ENCODE measurements at places on chromosomes 12 and 14.
A peak's percentile ranks its signal among the peaks of the same experiment; 100 is the strongest.

DNA sequence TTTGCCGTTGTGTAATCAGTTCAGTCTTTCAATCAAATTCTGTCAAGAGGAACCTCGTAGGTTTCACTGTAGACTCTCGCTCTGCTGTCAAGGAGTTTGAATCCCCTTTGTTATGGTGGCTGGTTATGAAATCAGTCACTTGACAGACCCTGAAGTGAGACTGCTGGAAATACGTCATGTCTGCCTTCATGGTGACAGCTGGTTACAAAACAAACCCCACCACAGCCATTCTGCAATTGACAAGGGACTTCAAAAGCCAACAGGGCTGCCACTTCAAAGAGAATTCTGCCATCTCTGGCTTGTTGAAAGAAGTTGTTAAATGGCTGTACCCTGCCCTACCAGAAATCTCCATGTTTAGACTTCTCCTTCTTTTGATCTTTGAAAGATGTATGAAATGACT, 286.9 kb downstream of the ERC1 start:
- DNase-seq: no peak

GRCh38 chr14:91466192-91466591, 43.9 kb downstream of the PPP4R3A start:
- no peak for DNase-seq

DNA sequence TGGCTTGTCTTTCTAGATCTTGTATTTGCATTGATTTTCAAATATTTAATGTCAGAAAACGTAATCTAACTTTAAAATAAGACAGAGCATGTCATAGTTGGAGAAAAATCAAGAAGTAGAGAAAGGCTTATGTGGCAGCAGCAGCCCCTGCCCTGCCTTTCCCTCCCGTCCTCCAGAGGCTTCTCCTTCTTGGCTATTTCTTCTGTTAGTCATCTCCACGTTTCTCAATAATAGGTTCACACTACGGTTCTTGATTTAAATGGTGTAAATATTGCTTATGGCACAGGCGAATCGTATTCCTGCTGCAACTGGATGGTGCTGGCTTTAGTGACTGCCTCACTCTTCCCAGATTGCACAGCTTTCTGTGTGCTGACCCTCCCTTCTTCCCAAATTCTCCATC, 42.8 kb downstream of the SLC8B1 start:
- DNase-seq: no peak

DNA sequence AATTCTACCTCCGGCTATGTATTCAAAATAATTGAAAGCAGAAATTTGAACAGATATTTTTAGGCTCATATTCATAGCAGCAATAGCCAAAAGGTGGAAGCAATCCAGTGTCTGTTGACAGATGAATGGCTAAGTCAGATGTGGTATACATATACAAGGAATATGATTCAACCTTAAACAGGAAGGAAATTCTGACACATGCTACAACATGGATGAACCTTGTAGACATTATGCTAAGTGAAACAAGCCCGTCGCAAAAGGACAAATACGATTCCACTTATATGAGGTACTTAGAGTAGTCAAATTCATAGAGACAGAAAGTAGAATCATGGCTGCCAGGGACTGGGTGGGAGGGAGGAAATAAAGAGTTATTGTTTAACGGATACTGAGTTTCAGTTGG, 331.6 kb downstream of the PCNX1 start:
- no peak for DNase-seq

DNA sequence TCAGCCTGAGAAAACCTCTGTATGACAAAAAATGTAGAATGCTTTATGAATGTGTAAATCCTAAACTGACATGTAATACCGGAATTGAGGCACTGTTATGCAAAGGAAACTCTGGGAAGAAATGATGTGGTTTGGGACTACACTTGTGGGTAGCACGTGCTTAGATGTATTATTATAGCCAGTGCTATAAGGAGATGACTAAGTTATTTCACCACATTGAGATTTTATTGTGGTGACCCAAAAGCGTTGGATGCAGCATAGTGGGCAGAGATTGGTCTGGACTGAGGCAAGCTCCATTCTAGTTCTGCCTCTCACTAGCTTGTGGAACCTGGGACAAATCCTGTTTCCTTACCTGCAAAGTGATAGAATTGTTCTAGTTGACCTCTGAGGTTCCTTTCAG, 172.2 kb downstream of the SNAPC1 start:
- DNase-seq: no peak

DNA sequence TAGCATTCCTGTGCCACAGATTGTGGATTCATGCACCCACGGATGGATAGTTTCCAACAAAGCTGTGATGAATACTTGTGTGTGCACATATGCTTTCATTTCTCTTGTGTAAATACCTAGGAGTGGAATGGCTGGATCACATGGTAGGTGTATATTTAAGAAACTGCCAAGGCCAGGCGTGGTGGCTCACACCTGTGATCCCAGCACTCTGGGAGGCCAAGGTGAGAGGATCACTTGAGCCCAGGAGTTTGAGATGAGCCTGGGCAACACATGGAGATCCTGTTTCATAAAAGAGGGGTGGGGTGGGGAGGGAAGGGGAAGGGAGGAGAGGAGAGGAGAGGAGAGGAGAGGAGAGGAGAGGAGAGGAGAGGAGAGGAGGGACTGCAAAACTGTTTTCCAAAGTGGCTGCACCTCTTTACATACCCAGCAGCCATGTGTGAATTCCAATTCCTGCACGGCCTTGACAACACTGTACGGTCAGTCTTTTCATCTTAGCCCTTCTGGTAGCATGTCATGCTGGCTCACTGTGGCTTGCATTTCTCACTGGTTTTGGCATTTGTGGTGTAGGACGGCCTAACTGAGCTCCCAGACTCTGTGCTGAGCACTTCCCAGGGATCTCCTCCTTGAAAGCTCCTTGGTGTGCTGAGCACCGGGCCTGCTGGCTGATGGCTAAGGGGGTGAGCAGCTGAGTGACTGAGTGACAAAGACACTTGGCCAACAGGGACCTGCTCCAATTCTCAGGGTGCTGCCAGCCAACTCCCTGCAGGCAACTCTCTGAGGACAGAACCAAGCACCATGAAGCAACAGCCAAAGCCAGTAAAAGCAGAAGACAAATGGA, 27.9 kb downstream of the SYNE3 start:
- no peak for DNase-seq

- no peak for DNase-seq
These were observed 64.8 kb upstream of the PSMC1 start for GRCh38 chr14:90191585-90191984.

- no peak for DNase-seq
These were observed 41.5 kb downstream of the FAM186A start for GRCh38 chr12:50354908-50355307.

- DNase-seq: no peak
These were observed 41.0 kb downstream of the FAM186A start for GRCh38 chr12:50355365-50355764.

DNA sequence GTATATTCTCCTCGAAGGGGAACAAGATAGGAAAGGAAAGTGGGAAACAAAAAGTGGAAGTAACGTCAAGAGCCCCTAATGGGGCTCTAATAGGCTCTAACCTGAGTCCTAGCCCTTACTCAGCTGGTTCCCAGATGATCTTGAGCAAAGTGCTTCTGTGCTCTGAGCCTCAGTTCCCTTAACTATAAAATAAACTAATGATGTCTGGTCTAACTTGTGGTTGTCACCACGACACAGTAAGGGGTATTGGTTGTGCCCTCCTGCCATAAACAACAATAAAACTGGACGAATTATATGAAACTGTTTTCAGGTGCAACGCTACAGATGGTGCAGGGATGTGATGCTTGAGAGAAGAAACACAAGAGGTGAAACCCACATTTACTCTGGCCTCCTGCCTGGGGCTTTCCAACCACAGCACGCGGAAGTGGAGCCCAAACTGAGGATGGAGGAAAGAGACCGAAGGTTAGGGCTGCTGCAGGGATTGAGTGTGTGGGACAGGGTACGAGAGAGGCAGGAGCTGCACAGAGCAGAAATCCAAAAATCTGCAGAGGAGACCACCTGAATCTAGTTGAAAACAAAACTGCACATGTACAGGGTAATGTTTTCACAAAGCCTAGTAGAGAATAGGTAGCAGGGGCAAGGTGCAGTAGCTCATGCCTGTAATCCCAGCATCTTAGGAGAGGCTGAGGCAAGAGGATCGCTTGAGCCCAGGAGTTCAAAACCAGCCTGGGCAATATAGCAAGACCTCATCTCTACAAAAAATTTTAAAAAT, 45.6 kb upstream of the BCL2L14 start:
- no peak for DNase-seq

GRCh38 chr14:22184830-22185168, 404.2 kb downstream of the DAD1 start:
- DNase-seq: no peak

GRCh38 chr12:49740930-49741881, at the start of gene TMBIM6:
TSS of gene TMBIM6 (plus strand) at chr12:49741557. CDS start at chr12:49752494, 10,937 bp downstream.
- DNase-seq: peak; percentile 98

GRCh38 chr14:71952381-71953363, 20.4 kb downstream of the RGS6 start:
- no peak for DNase-seq

DNA sequence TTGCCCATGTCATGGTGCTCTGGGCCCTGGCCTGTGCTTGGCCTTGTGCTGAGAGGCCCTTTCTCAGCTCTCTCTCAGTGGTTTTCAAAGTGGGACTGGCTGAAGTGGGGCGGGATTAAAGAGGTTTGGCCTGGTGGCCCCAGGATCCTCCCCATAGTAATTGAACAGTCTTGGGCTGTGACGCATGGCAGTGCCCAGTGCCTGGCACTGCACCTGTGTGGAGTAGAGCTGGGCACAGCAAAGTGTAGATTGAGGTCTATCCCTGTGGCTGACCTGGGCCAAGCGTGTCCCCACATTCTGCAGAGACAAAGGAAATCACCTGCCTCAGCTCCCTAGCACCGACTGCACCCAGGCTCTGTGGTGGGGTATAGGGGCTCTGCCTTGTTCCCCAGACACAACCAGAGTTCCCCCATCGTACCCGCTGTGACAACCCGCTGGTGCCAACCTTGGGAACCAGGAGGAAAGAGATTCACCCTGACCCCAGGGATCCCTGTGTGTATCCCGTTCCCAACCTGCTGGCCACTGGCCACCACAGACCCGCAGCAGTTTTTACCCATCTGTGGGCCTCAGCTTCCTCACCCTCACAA, 9.9 kb upstream of the CYP46A1 start:
- DNase-seq: no peak

- DNase-seq: no peak
These were observed 44.8 kb downstream of the PZP start for GRCh38 chr12:9163392-9163791.

- DNase-seq: no peak
These were observed 35.3 kb upstream of the ANKRD9 start for GRCh38 chr14:102544747-102545460.

- no peak for DNase-seq
These were observed 124.0 kb downstream of the NDUFA12 start for GRCh38 chr12:94879542-94879941.

DNA sequence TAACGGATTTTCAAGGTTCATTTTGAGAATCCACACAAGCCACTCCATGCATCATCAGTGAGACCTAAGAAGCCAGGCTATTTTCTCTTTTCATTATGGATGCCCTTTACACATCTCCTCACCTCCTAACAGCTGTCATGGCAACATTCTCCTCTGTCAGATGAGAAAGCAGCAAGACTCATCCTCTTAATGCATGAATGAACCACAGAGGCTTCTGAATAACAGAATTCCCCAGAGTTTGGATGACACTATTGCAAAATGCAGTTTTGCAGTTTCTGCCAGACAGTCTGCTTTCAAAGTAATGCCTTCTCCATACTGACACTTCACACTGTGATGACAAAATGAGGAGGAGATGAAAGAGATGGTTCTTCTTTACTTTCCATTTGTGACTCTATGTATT, 286.7 kb upstream of the GRIP1 start:
- no peak for DNase-seq

DNA sequence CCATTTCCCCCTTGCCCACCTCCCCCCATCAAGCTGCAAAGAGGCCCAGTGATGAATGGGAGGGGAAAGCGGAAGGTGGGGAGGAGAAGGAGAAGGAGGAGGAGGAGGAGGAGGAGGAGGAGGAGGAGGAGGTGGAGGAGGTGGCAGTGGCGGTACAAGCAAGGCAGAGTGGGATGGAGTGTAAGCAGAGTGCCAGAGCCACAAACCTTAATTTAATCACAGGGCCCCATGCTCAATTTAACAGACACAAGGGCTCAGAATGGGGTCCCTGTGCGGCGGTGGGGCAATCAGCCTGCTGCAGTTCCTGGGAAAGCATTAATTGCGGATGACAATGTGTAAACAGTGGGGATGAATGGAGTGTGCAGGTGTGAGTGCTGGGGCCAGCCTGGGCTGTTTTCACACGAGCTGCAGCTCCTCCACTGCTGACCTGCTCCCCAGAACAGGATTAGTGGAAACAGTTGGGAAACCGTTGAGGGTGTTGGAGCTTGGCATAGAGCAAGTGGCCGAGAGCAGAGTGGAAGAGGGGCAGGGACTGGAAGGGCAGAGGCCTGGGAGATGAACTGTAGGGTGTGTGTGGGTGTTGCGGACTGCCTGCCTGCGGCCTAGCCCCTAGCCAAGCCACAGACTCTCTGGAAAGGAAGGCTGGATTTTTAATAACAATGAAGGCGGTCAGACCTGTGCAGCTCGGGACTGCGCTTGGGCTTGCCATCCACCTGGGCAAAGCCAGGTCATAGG, 36.4 kb upstream of the SMOC1 start:
- no peak for DNase-seq

DNA sequence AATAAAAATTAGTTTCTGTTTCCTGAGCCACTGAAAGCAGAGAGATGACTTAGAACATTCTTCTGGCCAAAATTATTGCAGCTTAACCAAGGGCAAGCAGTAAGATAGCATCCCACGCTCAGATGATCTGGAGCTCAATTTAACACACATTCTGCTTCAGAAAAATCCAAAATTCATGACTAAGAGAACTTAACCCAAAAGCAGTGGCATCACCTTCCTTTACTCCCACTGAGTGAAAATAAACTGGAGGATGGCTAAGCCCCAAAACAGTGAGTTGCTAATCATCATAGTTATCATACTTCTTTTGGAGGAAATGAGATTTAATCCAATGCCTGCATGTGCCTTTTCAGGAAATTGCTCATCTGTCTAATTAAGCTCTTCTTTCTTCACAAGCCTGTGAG, 195.4 kb downstream of the DUSP6 start:
- no peak for DNase-seq

- no peak for DNase-seq
These were observed 4.5 kb upstream of the SRSF9 start for GRCh38 chr12:120473807-120474615.

DNA sequence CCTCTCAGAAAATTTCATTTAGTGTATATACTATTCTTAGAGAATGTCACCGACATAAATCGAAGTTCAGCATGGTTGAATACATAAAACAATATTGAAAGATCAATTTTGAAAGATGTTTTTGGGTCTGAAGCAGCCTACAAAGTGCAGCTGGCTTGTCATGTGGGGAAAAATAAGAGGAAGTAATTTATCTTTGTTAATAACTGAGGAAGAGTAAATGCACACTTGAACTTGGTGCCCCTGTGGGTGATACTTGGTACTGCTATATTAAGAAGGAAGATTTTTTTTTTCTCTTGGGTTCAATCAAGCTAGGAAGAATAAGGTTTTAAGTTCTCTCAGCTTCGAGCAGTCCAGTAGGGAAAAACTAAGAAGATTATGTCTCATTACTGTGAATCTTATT, 661.3 kb downstream of the RPL10L start:
- no peak for DNase-seq

- no peak for DNase-seq
These were observed 17.2 kb downstream of the USP30 start for GRCh38 chr12:109069307-109070271.

Data from stimulated activated CD8-positive, alpha-beta memory T cell treated with anti-CD3 and anti-CD28 coated beads, Interleukin-4, amount 100 ng/mL, for 1 hour (primary cell).